KBM-7 (cell line): ENCODE measurements at places on chromosomes 6 and 20.

- no peak for DNase-seq
These were observed 43.3 kb downstream of the SLC13A3 start for GRCh38 chr20:46607849-46608497.

- DNase-seq: no peak
These were observed 21.6 kb downstream of the TFEB start for GRCh38 chr6:41713650-41714291.

GRCh38 chr20:35436177-35436573 lies 1.9 kb downstream of the GDF5 start:
- no peak for DNase-seq

GRCh38 chr6:40341726-40342125 lies 245.4 kb downstream of the LRFN2 start:
- DNase-seq: no peak

DNA sequence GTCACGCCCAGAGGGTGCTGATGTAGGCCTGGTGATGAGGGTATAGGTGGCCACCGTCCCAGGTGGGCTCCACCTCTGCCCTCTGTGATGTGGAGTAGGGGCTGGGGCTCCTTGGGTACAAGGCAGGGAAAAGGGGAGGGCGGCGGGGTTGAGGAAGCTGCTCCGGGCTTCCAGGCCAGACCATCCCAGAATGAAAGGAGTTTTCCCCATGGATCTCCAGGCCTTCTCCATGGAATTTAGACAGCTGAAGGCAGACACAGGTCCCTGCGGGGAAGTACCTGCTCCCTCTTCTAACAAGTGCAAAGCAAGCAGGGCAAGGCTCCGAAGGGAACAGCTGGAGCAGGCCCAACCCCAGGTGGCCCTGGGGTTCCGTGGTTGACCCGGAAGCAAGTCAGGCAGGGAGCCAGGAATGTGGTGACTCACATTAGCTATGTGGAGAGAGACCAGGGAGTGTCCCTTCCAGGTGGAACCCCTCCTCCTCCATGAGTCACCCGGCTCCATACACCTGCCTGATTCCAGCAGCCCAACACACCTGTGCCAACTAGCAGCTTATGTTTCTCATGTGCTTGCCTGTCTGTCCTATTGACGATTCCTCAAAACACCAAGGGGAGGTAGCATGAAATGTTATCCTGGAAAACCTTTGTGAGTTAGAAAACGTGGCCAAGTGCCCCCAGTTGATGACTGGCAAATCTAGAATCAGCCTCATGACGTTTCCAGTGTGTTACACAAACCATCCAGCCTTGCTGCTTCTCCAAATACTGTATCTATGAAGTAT lies 59.7 kb upstream of the SNX9 start:
- DNase-seq: peak; percentile 14
